ENCODE measurements at places on chromosomes 3 and 15. TPM values are rescaled to one million over a fixed set of nuclear protein-coding genes. Genes with fewer than 3 reads are reported as not detected.

DNA sequence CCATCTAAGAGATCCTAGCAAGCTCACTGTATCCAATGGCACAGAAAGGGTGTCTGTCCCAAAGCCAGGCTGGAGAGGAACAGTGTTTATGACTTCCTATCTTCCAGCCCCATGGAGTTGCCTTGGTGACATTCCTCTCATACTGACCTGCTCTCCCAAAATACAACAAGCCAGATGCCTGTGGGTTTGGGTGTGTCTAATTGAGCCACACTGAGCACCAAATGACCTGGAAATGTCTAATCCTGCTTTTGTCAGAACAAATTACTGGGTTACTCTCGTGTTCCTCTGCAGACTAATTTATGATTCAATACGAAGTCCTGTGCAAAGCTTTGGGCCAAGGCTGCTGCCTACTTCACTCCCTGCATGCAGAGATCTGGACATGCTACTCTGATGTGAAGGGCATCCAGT lies 98.1 kb upstream of the STRIT1 start:
- peak; percentile 89 for DNase-seq

DNA sequence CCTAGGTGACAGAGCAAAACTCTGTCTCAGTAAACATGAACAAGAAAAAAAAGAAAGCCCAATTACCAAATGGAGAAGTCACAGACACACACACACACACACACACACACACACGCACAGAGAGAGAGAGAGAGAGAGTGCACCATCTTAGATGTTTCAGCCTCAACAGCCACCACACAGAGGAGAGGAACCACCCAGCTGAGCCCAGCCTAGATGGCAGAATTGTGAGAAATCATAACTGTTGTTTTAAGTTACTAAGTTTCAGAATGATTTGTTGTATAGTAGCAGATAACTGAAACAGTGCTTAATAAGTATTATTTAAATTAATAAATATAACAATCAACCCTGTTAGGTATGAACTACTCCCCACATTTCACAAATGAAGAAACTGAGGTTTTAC lies 321.2 kb downstream of the ZNF621 start:
- DNase-seq, result no peak

DNA sequence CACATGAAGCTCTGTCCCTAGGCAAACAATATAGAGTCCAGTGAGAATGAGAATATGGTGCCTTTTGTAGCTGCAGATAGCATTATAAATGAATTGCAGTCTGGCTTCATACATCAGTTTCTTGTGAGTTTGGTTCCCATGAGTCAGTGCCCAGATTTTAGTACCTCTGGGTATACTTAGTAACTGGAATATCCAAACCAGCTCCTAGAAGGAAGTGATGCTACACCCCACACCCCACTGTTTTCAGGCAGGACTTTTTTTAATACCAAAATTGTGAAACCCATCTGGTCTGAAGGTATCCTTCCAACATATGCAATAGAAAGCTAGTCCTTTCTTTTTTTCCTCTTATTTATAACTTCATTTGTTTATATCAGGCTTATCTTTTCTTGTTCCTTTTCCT lies 42.1 kb upstream of the FOXP1 start:
- DNase-seq, result no peak

- peak; percentile 71 for DNase-seq
Measured at GRCh38 chr15:100308608-100309007, 33.2 kb downstream of the ADAMTS17 start.

- no peak for DNase-seq
Measured at GRCh38 chr3:31390466-31390865, 142.3 kb upstream of the STT3B start.

DNA sequence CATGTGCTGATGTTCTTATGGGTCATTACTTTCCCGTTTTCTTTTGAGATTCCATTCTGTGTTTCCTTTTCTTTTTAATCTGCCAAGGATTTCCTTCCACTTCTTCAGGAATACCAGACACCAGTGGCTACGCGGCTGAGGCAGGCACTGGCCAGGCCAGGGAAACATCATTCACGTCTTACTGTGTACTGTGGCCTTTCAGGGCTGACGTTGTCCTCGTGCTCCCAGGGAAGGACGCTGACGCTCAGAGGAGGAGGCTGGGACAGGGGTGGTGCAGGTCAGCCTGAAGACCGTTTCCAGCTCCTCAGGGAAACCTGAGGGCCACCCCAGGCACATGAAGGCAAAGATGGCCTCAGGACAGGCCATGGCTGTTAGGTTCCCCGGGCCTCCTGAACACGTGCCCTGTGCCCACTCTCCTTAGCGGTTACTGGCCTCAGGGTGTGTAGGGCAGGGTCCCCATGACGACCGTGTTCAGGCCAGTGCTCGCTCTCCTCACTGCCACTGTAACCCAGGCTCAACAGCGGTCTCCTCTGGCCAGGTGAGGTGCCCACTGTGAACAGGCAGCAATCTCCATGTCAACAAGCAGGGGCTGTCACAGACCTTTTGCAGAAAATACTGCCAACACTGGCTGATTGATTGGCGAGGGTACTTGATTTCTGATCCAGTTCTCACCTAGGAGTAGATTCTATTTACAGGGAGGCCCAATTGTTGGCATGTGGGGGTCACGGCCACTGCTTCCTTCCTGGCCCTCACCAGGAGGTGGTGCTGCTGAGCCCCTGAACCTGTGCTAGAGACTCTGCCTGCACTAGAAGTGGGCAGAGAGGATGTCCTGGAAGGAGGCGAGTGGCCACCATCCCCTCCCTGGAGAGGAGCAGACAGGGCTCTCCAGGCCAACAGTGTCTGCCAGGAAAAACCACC lies 169.5 kb downstream of the ATP10A start:
- no peak for DNase-seq

DNA sequence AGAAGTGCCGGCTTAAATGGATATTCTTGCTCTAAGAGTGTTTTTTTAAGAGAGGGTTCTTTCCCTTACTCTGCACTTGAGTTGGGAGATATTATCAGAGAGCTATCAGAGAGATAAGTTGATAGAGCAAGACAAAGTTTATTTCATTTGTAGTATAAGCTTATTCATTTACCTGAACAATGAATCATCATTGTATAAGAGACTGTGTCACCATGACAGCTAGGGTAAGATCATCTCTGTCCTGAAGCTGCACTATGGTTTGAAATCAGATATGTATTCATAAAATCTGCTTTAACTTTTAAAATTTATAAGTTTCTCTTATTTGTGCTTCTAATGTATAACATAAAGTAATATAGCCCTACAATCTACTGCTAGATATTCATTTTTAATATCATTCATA lies 128.1 kb upstream of the ARL6 start:
- DNase-seq, result no peak

DNA sequence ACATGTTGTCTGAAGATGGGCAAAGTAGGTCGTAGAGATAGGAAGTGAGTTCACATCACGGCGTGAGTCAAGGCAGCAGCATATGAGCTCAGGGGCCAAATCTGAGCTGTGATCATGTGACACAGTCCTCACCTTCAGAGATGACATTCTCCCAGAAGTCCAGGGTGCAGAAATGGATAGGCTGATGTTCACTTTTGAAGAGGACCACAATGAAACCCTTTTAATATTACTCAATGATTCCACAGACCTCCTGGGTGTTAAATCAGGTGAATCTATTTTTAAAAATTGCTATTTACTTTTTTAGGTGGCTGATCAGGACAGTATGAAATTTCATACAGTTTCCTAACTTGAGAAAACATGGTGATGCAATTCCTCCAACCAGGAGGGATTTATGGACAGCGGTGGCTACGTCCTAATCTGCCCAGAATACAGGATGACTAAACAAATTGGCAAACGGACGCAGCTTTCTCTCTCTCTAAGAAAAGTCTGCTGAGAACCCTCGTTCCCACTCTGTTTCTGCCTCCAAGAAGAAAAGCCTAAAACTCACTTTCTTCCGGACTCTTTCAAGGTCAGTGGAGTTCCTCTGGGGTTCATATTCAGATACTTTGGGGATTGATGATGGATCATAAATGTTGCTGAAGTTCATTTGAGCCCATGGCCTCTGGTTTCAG lies 34.4 kb downstream of the B3GNT5 start:
- DNase-seq, result no peak

GRCh38 chr15:80948651-80949292 lies 40.8 kb downstream of the MESD start:
- no peak for DNase-seq

Gene CCRL2
- total RNA-seq, result 1.2 TPM

Gene TEX55
- total RNA-seq, result not detected

Gene LRRC31
- not detected for total RNA-seq
